IPS DF 19.7 (cell line): ENCODE measurements at places on chromosomes 2 and 18.

- no peak for DNase-seq
Measured at GRCh38 chr2:169637620-169638019, 53.5 kb downstream of the PPIG start.

DNA sequence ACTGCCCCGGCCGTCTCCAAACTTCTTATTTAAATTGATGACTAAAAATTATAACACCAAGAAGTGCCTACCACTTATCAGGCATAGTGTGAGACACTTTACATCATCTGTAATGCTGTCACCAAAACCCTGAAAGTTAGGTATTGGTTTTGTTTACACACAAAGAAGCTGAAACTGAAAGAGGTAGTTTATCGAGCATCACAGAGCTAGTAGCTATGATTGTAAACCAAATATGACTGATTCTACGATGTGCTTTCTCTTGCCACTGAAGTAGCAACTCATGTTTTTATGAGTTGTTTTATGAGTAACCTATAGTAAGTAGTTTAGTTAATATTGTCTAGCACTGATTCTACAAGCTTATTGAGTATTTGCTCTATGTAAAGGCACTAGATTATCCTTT is 31.5 kb downstream of the DYNC1I2 start:
- DNase-seq: no peak

- DNase-seq: no peak
Measured at GRCh38 chr2:140416577-140416976, 1636.4 kb upstream of the NXPH2 start.

- no peak for DNase-seq
Measured at GRCh38 chr2:6211236-6211635, 519.1 kb downstream of the SOX11 start.

GRCh38 chr2:238134393-238134785 is 4.1 kb upstream of the KLHL30 start:
- DNase-seq: no peak

DNA sequence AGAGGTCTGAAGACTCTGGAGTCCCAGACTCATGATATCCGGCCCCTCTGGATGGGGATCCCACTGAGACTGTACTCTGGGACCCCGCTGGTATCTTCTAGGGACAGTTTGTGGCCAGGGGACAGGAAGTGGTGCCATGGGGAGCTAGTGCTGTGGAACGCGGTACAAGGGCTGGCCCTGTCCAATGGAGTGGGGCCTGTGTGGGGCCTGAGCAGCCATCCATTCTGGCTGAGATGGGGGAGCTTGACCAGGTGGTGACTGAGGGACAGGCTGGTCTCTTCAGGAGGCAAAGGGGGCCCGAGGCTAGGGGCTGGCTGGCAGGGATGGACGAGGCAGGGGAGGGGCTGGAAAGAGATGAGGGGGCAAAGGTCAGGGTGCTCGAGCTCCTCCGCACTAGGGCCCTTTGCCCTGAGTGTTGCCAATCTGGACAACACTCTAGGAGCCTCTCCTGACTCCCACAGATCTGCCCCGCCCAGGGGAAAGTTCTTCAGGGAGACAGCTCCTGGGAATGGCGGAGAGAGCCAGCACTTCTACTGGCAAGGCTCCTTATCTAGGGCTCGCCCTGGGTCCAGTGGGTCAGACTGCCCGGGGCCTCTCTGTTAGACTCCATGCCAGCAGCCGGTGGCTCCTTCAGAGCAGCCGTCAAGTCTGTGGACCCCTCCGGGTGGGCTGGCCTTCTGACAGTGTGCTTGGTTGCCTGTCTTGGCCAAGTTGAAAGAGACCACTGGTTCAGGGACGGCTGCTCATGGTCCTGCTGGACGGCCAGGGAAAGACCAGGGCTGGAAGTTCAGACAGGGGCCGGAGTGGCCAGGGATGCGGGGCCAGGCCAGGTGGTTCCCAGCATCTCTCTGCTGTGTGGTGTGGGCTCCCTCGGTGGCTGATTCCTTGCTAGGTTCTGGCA is 12.3 kb downstream of the MALL start:
- no peak for DNase-seq

DNA sequence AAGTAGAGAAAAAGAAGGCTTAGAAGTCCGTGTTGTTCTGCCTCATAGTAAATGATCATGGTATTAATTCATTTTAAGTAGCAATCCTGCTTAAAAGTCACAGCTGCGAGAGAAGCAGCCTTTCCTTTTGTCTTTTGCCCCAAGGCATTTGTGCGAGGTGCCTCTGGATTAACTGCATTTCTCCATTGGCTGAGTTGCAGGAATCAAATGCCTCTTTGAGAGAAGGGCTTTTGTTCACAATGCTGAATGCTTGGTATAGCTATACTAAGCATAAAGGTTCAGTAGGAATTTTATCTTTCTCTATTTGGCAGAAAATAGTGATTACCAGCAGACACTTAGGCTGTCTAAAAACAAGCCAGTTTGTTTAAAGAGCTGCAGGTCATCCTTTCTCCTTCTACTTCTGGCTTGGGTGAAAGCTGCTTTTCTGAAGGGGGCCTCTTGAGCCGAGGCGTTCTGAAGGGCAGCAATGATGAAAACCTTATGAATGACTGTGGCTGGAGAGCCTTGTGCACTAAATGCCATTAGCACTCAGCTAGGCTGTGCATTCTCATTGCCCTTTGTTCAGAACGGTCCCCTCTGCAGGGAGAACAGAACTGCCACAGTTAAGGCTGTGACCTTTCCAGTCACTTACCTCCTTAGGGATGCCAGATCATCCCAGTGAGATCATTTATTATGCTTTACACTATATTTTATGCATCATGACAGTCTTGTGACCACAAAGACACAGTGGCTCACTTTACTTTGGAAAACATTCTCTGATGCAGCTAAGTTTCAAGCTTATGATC is 68.8 kb upstream of the TMEM87B start:
- DNase-seq: no peak

DNA sequence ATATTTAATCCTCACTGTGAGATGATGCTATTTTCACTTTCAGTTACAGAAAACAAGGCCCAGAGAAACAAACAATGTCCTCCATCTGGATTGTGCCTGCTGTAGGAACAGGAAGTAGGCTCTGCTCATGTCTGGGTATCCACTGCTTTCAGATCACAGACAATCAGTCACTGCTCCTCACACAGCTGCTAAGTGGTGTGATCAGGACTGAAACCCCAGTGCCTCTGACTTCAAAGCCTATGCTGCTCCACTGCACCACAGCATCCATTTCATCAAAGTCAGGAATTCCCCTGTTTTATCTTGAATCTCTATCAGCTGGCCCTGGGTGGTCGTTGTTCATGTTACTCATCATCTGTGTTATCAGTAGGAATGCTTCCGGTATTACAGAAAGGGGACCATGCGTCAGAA is 303.8 kb upstream of the TRIB2 start:
- DNase-seq: no peak

- DNase-seq: no peak
Measured at GRCh38 chr2:26764078-26764887, at the start of gene SLC35F6. Gene SLC35F6, plus strand, starts transcription at chr2:26764284. Its CDS starts 66 bp downstream, at chr2:26764350.

DNA sequence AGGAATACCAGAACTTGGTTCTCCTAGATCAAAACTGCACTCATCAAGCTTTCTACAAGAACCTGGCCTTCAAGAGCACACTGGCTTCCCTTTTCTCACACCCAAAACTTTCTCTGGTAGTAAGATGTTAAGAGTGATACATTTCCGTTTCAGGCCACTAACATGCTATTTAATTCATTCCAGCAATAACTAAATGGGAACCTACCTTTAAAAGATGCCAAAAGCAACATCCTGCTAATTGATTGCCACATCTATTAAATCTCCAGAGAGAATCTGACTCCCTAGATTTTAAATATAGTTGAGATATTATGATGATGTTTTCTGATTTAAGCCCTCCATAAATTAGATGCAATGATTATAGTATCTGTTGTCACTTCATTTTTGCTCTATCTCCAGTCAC is 71.6 kb downstream of the KCTD18 start:
- DNase-seq: no peak

DNA sequence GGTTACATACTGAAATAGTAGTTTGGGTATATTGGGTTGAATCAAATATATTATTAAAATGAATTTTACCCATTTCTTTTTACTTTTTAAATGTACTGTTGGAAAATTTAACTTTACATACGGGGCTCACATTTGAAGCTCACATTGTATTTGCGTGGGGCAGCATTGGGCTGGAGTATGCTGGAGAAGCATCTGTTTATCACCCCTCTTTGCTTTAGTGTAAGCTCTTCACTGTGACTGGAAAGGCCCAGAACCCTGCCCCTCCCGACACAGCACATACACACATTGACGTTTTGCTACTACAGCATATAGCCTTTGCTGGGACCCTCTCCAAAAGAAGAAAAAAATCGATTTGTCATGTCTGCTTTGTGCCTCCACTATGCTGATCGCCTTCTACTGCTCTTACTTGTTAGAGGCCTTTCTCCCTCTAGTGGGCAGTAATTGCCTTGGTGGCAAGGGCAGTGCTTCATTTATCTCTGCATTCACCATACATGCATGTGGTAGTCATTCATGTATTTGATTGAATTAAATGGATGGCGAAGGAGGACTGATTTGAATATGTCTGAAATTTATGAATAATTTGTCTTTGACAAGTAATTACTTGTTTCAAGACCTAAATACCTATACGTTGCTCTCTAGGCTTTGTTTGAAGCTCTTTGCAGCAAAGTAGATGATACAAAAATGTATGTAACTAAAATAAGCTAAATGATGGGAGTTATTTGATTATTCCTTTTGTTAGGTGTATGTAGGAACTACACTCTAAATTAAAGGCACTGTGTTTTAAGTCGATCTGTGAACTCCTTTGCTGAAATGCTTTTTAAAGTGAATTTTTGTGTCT is 37.4 kb downstream of the VAPA start:
- DNase-seq: peak; percentile 64

GRCh38 chr2:64542071-64543007 is 18.2 kb downstream of the AFTPH start:
- no peak for DNase-seq

GRCh38 chr2:235939471-235939870 is 228.7 kb downstream of the GBX2 start:
- no peak for DNase-seq

DNA sequence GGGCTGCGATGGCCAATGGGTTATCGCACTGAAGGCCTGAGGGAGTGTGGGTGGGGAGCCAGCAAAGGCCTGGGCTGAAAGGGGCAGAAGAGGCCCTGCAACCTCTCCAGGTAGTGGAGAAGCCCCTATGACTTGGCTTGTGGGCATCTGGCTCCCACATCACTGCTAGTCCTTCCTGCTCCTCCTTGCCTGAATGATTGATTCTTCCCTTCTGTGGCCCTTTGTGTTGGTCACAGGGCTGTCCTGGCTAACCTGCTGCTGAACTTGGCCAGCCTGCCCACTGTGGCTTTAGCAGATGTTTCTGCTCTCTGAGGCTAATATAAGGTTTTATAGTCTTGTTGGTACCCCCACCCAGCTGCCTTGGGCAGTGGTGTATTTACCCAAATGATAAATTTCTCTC is 136.2 kb upstream of the ALPP start:
- DNase-seq: no peak

GRCh38 chr18:50377061-50377798 is 2.4 kb downstream of the SKA1 start:
- no peak for DNase-seq

- DNase-seq: peak; percentile 92
Measured at GRCh38 chr2:138777996-138778395, 2.2 kb downstream of the NXPH2 start.

DNA sequence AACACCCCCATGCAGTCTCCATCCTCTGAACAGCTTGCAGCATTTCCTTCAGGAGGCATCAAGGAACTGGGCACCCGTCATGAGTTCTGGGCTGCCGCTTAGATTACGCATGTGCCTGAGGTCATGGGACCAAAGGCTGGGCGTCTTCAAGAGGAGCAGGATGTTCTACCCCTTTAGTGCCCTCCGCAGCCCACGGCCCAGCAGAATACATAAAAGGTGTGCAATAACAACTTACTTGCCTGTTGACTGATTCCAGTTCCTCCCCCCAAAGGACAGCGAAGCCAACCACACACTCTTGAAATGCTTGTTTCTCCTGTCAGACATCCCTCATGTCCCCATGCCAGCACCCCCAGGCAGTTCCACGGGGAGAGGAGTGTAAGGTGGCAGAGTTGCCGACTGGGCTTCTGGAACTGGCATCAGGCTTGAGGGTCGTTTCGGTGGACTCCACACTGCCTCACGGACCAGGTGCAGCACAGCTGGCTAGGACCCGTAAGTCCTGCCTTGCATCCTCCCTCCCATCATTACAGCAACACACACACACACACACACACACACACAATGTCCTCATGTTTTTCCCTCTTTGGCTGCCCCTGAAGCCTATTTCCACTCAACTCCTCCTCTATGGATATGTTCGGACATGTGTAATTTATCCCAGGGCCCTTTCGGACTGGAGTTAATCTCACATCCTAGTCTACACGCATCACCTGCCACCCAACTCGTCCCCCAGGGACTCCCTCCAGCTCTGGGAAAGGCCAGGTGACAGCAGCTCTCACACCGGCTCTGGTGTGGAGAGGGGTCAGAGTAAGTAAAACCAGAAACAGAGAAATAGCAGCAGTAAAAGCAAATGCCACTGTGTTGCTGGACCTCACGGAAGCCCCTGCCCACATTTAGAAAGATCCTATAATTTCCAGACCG is 200.7 kb downstream of the BCL11A start:
- DNase-seq: no peak

GRCh38 chr2:159126432-159127022 is 158.1 kb downstream of the TANC1 start:
- no peak for DNase-seq
